ENCODE measurements at places on chromosomes 5 and 9.

GRCh38 chr9:128285033-128285784 lies 9.1 kb downstream of the SWI5 start:
- no peak for DNase-seq

- peak; percentile 17 for DNase-seq
Measured at GRCh38 chr9:125240649-125240999, 519 bp downstream of the HSPA5 start.

DNA sequence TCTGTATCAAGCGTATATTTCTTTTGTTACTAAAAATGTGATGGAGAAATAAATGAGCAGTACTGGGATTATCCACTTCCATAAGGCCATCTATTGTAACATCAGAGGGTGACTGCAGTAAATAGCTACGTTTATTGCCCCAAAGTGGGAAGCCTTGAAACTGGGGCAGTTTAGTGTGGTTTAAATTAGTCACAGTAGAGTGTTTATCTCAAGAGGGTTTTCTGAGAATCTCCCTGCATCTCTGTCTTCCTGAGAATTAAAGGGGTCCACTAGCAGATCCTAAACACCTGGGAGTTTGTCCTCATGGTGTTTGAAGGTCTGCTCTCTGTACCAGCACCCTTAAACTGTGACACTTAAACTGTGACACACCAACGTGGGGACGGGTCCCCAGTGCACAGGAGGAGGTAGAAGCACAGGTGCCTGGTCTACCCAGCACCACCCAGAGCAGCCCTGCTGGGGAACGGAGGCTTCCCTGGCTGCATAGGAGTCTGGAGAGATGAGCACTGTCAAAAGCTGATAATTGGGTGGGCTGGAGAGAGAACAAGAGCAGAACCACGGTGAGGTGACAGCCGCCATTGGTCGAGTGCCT lies 25.2 kb downstream of the PRRC2B start:
- no peak for DNase-seq

DNA sequence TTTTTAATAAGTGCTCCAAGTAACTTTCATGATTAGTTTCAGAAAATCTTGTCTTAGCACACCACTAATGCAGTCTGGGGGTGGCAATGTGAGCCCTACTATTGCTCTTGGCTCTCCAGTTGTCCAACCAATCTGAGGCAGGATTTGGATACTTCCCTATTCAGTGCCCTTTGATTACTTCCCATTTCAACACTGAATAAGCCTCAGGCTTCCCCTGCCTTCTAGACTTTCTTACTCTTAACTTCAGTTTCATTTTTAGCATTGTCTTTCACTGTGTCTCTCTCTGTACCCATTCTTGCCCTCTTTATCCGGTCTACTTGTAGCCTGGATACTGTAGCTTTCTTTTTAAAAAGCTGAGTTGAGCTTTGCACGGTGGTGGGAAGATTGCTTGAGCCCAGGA lies 186.1 kb downstream of the C9orf152 start:
- no peak for DNase-seq

DNA sequence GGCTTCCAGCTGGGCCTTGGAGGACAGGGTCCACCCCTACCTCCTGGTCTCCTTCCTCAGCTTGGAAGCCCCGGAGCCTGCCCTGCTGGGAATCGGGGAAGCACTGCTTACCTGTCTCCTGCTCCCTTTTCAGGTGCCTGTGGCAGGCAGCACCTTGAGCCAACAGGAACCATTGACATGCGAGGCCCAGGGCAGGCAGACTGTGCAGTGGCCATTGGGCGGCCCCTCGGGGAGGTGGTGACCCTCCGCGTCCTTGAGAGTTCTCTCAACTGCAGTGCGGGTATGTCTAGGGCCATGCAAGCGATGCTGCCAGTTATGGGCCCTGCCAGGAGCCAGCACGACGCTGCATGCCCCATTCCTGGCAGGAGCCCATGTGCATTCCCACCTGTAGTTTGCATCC lies 3.8 kb upstream of the CACFD1 start:
- DNase-seq = no peak

DNA sequence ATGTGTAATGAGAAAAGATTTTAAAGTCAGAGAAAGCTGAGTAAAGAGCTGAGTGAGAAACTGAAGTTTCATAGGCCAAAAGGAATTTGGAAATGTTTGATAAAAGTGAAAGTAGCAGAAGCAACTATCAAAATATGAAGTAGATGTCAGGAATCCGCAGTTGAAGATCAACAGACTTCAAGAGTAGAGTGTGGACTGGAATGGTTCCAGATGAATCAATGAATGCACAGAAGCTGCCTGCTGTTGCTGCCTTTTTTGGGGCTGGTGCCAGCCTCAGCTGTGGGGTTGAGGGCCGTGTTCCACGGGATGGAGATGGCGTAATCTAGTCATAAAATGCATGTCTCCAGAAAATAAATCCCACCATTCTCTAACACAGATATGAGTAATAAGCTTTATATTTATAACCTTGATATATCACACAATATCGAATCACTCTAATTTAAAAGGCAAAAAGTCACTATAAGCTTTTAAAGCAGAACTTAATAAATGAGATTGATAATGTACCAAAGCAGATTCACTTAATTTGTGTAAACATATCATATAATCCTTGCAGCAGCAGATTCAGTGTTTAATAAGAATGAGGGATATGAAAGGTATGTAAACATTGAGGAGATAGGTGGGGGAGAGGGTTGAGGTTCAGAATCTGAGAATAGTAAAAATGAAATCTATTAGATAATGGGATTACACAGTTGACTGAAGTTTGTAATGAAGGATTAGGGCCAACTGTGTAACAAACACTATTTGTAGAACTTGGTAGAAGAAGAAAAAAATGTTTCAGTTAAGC lies 652.3 kb upstream of the FTMT start:
- DNase-seq = peak; percentile 4

- peak; percentile 78 for DNase-seq
Measured at GRCh38 chr5:176573564-176574296, 24.6 kb downstream of the CDHR2 start.

- DNase-seq = no peak
Measured at GRCh38 chr5:123483446-123484077, 28.4 kb upstream of the CSNK1G3 start.

DNA sequence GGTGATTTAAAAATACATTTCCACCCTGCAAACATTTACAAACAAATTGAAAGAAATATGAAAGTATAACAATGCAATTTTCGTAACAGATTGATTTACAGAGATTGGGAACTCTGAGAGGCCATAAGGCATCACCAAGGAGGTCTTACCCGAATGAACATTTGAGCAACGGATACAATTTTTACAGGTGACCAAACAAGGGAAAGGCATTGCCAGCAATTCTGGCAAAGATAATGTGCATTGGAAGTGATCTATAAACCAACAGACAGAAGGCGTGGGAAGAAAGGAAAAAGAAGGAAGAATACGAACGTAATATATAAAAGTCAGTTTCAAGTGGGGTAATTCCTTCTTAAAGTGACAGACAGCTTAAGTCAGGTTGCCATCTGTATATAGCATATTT lies 295.9 kb downstream of the CDH12 start:
- DNase-seq = no peak
